ENCODE measurements at places on chromosomes 3 and 15. TPM values are rescaled to one million over a fixed set of nuclear protein-coding genes. Genes with fewer than 3 reads are reported as not detected.

Gene CCDC39
- not detected for total RNA-seq

Gene SHQ1
- total RNA-seq: 22.5 TPM

Gene UROC1
- not detected for total RNA-seq

Gene RTP3
- 0.07 TPM for total RNA-seq

Gene CLRN1
- 0.22 TPM for total RNA-seq

Gene KNL1
- 33.9 TPM for total RNA-seq

Gene GREM1
- 2.0 TPM for total RNA-seq

Gene FAM81A
- total RNA-seq: 0.21 TPM

Gene ADAMTS7
- 14.3 TPM for total RNA-seq

Gene GNAT1
- not detected for total RNA-seq

Gene DNAH12
- total RNA-seq: not detected

Gene RHOV
- 2.1 TPM for total RNA-seq

Gene IQCH
- 1.3 TPM for total RNA-seq
